ENCODE measurements at places on chromosomes 7 and 10.

DNA sequence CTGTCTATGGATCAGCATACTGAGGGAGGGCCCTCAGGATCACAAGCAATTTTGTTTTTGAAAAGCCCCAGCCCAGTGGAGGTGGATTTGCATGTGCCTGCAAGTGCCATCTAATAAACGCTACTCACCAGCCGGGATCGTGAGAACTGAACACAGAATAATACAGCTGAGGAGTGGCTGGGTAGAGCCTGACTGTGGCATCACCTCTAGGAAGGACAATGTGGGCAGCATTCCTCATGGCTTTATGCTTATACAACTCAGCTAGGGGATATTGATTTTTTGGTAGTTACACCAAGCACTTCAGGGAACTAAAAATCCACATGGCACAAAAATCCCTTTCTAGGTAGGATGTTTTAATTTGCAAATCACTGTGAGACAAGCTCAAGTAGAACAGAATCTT lies 72.7 kb upstream of the PALS2 start:
- no peak for DNase-seq

DNA sequence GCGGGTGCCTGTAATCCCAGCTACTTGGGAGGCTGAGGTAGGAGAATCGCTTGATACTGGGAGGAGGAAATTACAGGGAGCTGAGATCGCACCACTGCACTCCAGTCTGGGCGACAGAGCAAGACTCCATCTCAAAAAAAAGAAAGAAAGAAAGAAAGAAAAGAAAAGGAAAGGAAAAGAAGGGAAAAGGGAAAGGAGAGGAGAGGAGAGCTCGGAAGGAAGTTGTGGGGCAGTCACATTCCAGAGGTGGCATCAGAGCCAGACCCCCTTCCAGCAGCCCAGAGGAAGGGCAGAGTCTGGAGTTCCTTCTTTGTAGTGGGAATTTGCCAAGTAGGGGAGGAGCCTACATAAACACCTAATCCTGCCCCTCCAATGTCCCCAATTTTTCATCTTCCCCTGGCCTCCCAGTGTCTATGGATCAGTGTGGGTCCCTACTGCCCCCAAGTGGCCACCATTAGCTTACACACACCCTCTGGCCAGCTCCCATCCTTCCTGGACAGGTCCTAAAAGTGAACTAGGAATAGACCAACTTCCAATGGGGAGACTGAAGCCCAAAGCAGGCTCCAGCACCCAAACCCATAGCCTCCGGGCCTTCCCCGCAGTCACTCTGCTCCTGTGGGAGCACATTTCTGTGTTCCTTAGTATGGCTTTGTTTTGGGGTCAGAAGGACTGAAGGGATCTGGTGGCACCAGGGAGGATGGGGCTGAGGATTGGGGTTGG lies 39.6 kb upstream of the HSPB1 start:
- peak; percentile 62 for DNase-seq

- no peak for DNase-seq
These were observed 151.3 kb upstream of the ADO start for GRCh38 chr10:62653254-62653653.

DNA sequence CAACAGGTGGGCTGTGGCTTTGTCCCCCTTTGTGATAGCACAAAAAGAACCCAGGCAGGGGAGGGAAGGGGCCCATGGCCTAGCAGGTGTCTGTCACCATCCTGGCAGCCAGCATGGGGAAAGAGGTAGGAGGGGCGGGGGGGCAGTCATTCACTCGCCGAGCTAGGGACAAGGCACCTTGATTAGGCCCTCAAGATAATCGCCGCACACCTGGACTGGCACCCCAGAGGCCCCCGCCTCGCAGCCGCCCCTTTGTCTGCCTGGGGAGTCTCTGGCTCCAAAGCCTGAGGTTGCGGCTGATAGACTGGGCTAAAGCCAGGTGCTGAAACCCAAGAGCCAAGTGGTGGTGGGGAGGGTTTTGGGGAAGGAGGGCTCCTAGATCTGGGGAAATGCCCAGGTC lies 151.2 kb upstream of the PCBD1 start:
- no peak for DNase-seq

- no peak for DNase-seq
These were observed 179.8 kb downstream of the EBF3 start for GRCh38 chr10:129784291-129784690.

- DNase-seq, result no peak
These were observed 52.5 kb downstream of the CSGALNACT2 start for GRCh38 chr10:43190775-43191174.

DNA sequence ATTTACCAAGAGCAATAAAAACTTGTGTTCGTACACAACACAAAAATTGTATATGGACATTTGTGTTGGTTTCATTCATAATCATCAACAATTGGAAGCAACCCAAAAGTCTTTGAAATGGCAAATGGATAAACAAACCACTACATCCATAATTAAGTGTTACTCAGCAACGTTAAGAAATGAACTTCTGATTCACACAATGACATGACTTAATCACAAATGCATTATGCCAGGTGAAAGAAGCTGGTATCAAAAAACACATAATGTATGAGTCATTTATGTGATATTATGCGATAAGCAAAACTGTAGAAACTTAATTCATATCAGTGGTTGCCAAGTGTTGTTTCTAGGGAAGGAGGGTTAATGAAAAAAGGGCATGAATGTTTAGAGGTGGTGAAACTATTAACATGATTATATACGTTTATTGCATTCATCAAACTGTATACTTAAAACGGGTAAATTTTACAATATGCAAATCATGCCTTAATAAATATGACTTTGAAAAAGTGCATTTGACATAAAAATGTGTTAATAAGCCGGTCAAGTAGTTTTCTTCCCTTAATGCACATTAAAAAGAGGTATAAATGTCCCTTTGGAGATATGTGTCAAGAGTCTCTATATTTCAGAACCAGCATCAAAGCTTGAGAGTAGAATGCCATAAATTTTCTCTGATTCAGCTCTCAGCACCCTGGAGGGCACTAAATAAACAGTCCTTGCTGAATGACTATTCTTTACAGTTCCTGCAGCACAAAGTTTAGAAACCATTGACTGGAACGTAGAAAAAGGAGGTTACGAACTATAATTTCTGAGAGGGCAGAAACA lies 84.8 kb upstream of the GRM3 start:
- no peak for DNase-seq

GRCh38 chr10:102410429-102411073 lies 8.0 kb downstream of the PSD start:
- no peak for DNase-seq

DNA sequence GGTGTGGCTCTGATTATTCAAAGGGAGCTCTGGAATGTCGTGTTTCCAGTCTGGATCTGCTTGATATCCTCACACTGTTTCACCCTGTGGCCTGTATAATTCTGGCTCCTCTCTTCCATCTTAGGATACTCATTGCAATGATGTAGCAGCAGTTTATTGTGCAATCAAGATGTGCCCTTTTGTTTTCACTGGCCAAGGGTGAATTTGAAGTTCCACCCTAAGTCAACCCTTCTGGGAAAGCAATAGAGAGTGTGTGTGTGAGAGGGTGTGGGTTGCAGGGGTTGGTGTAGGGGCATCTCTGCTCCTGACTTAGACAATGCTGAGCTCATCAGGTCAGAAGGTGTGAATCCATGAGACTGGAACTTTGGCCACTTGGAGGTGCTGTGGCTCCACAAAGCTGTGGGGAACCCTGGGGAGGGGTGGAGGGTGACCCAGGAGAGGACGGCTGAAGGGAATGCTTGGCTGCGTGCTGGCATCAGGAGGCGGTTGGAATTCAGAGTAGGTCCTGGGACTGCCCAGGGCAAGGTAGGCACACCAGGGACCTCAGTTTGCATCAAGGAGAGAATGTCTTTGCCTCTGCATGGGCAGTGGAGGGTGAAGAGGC lies 118.0 kb upstream of the PRSS58 start:
- DNase-seq, result no peak

- no peak for DNase-seq
These were observed 300.4 kb downstream of the AHR start for GRCh38 chr7:17598846-17599245.

DNA sequence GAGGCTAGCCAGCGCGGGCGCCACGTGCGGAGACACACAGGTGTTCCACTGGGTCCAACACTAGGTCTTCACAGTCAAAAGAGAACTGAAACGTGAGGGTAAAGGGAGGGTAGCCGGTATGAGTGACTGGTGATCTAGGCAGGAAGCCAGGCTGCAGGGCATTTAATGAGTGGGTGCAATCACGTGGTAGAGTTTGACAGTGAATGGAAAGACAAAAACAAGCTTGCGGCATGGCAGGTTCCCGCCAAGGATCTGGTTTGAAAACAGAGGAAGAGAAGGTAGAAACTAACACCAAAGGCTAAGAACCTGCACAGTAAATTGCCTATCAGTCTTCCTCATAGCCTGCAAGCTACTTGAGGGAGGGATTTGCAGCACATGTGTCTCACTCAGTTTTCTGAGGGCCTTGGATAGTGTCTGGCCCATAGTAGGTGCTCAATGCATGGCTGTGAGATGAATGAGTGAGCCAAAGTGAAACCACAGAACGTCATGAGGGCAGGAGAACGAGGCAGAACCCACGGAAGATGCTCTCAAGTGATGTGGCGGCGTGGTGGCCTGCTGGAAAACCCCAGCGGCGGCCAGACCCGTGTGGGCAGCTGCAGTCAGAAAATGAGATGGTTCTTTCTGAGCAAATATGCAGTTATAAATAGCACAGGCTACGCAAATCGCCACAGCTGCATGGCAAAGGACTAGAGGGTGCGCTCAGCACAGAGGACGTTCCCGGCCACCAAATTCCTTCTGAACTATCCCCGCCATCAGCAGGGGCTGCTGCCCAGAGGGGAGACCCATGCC lies 183.6 kb upstream of the NFE2L3 start:
- no peak for DNase-seq

GRCh38 chr10:86343761-86344160 lies 22.8 kb downstream of the GRID1 start:
- no peak for DNase-seq

DNA sequence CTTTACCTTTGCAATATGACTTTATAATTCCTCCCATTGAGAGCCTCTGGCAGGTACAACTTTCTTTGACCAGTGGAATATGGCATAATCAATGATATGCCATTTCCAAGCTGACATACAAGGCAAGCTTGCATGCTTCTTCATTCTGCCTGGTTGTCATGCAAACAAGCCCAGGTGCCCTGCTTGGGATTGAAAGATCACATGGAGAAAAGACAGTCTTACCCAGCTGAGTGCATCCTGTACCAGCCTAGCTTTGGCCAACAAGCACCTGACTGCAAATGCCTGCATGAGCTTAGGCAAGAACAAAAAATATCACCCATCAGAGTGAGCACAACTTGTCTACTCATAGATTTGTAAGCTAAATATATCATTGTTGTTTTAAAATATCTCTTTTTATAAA lies 82.9 kb upstream of the KCND2 start:
- no peak for DNase-seq

DNA sequence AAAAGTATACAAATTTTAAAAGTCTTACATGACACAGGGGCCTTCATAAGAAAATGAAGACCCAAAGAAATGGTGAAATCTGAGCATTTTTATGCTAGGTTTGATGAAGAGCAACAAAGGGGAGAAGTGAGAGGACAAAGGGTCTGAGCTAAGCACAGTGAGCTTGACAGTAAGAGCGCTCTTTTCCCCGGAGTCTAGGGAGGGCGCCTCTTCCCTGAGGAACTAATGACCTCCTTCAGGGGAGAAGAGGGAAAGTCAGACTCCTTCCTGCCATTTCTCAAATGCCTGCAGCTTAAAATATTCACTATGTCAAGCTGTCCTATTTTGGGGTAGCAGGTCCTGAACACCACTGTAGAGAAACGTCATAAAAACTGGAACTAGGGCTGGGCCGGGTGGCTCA lies 18.1 kb upstream of the PAXIP1 start:
- DNase-seq, result no peak

- DNase-seq, result no peak
These were observed 67.6 kb upstream of the ADAM12 start for GRCh38 chr10:126455766-126456405.

DNA sequence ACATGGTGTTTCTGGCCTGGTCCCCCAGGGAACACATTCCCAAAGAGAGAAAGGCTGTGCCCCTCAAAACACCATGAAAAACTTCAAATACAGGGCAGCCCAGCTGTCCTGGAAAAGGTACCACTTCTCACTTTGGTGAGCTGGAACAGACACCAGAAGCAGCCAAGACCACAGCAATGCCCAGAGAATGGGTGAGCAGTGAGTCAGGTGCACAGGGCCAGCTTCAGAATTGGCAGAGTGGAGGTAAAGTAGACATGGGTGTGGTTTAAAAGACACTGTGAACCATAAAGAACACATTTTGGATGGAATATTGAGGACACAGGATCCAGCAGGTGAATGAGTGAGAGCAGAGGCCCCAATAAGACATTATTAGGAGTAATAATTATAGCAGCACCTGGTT lies 51.3 kb downstream of the FAM13C start:
- DNase-seq, result no peak

GRCh38 chr10:126434235-126434634 lies 46.0 kb upstream of the ADAM12 start:
- no peak for DNase-seq

- no peak for DNase-seq
These were observed 4.7 kb downstream of the TMEM236 start for GRCh38 chr10:17756557-17757217.

DNA sequence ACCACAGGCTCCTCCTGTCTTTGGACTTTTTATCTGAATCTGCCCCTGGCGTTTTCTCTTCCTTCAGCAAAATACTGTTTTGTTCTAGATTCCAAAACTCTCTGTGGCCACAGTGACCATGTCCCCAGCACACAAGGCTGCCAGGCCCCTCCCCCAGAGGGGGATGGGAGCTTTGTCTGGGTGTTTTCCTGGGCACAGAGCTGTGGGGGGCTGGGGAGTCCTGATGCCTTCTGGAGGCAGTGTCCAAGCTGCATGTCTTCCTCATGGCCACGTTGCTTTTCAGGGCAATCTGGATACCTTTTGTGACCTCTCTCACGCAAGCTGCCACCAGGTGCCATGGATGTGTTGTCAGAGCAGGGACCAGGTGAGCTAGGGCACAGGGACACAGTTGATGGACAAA lies 26.2 kb downstream of the ANTXRL start:
- DNase-seq, result no peak

GRCh38 chr7:154332811-154333580 lies 280.8 kb downstream of the DPP6 start:
- no peak for DNase-seq

- no peak for DNase-seq
These were observed 131.3 kb downstream of the AKR1D1 start for GRCh38 chr7:138207555-138207971.

GRCh38 chr7:128347647-128348097 lies 4.0 kb upstream of the RBM28 start:
- peak; percentile 21 for DNase-seq

DNA sequence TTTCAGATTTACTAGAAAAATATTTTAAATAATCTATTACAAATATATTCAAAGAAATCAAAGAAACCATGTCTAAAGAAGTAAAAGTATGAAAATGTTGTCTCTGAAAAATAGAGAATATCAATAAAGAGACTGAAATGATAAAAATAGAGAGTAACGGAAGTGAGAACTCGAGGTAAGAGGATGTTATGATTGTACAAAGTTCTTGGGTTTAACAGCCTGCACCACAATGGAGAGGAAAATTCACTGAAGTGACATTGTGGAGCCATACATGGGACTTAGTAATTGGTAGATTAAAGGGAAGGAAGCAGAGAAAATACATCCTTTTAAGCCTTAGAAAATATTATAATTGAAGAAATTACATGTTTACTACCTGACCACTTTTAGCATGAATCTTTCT lies 77.9 kb downstream of the THSD7A start:
- DNase-seq, result no peak

- no peak for DNase-seq
These were observed 14.7 kb downstream of the CDNF start for GRCh38 chr10:14822879-14823755.

All from SW 1271 (cell line).